ENCODE measurements at places on chromosomes 16 and 17.

- peak; percentile 26 for DNase-seq
Measured at GRCh38 chr17:16215002-16215272, 397 bp downstream of the NCOR1 start.

- DNase-seq = no peak
Measured at GRCh38 chr16:80389338-80389737, 151.5 kb upstream of the DYNLRB2 start.

DNA sequence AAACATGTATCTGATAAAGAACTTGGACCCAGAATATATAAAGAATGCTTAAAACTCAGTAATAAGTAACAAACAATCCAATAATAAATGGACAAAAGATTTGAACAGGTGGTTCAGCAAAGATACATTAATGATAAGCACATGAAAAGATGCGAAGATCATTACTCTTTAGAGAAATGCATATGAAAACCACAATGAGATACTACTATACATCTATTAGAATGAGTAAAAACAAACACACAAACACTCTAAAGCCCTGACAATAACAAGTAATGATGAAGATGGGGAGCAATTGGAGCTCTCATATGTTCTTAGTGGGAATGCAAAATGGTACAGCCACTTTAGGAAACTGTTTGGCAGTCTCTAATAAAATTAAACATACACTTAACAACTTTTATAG is 29.1 kb downstream of the OSBPL7 start:
- DNase-seq = no peak

- no peak for DNase-seq
Measured at GRCh38 chr17:3888343-3889171, 4.3 kb downstream of the CAMKK1 start.

DNA sequence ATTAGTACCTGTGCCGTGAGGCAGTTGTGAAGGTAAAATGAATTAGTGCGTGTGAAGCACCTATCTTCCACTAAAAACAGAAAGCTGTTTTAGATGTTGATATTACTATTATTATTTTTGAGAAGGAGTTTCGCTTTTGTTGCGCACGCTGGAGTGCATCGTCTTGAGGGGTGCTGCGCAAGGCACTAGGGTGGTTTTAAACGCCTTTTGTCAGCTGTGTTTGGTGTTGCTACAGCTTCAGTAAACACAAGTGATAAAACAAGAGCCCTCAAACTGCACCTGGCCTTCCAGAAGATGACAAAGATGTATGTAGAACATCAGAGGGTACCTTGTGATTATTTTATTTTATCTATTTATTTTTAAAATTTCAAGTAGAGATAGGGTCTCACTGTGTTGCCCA is 38.2 kb downstream of the PLCG2 start:
- DNase-seq = no peak

Measured in stimulated activated CD8-positive, alpha-beta memory T cell treated with anti-CD3 and anti-CD28 coated beads, Interleukin-7, amount 100 ng/mL, for 48 hours (primary cell).